SK-N-SH (cell line): ENCODE measurements at places on chromosomes 7 and 10. TPM values are rescaled to one million over a fixed set of nuclear protein-coding genes. Genes with fewer than 3 reads are reported as not detected.

SPDYE3 gene
- polyA plus RNA-seq, result not detected in 2 replicates

ITIH2 gene
- not detected in 2 replicates for polyA plus RNA-seq

- no peak for DNase-seq
These were observed 404.5 kb downstream of the PAXIP1 start for GRCh38 chr7:154598396-154598795.

GRCh38 chr10:66167816-66168215 lies 758.0 kb upstream of the LRRTM3 start:
- DNase-seq, result no peak

SUV39H2 gene
- polyA plus RNA-seq, result 4.6 and 4.9 TPM in 2 replicates

CPVL gene
- 0.16 TPM in 1 of 2 replicates, not detected in the other for polyA plus RNA-seq

LRMDA gene
- 0.37 and 0.95 TPM in 2 replicates for polyA plus RNA-seq

GRCh38 chr7:5339955-5340354 lies 57.2 kb downstream of the SLC29A4 start:
- DNase-seq, result no peak

SLC18A3 gene
- 1.7 TPM in 2 replicates for polyA plus RNA-seq

SNX10 gene
- polyA plus RNA-seq, result 0.02 and 0.13 TPM in 2 replicates

PHYHIPL gene
- polyA plus RNA-seq, result 0.44 and 1.6 TPM in 2 replicates

DNA sequence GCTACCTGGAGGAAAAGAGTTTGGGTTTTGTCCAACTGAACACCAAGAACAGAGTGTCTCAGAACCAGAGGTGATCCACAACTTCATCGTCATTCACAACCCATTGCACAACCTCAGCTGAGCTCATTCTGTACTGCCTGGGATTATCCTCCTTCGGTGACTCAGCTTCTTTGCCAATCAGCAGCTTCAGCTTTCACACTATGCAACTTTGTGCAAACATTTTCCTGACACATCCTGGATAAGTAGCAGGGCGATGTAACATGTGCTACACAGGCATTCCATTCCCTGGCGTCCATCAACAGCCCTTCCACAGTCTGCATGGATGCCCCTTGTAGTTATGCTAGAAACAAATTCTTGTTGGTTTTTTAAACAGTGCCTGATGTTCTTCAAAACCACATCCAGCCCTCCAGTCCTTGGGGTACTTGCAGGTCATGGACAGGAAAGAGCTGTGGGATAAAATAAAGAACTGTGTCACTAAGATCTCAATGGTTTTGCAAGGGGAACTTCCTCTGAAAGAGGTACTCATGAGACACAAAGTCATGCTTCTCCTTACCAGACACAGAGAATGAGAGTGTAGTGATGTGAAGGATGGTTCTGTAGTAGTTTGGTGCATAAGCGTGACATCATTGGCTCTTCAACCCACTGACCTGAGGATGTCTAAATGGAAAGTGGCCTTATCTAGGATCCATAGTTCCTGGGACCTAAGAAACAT lies 478.5 kb downstream of the KIF20B start:
- DNase-seq, result no peak

DNA sequence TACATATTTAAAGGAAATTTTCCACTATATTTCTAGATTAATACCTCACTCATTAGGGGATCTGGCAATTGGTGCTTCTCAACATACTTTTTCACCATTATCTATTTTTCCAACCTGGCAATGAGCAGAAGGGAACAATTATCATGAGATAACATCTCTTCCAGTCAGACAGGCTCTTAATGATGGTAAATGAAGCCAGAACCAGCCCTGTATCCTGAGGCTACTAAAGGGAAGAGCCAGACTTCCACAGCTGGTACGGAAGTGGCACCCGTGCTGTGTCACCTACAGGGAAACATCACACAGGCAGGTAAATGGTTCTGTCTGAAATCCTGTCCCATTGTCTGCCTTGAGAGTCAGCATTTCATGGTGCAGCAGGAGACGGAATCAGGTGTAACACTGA lies 75.9 kb downstream of the ELMO1 start:
- DNase-seq, result peak; percentile 86

- peak; percentile 47 for DNase-seq
These were observed 10.7 kb downstream of the TSPAN14 start for GRCh38 chr10:80464557-80465450.

DNA sequence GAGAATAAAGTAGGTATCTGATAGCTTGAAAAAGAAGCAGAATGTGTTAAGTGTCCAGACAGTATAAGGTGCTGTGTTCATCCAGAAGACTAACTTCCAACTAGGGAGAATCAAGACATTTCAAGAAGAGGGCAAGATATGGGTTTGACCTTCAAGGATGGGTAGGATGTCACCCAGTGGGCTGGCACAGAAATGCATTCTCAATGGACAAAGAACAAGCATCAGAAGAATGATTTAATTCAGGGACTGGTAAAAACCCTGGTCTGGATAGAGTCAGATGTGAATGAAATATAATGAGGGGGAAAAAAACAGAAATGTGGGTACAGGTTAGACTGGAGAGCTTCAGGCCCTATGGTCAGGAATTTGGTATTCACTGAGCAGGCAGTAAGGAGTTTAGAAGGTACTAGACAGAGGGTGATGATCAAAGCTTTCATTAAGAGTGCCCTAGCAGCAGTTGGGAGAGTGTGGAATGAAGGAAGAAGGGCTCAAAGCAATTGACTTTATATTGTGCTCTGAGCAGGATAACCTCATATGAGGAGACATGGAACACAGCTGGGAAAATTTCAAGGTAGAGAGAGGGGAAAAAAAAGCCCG lies 180.7 kb upstream of the ANK3 start:
- no peak for DNase-seq

DNA sequence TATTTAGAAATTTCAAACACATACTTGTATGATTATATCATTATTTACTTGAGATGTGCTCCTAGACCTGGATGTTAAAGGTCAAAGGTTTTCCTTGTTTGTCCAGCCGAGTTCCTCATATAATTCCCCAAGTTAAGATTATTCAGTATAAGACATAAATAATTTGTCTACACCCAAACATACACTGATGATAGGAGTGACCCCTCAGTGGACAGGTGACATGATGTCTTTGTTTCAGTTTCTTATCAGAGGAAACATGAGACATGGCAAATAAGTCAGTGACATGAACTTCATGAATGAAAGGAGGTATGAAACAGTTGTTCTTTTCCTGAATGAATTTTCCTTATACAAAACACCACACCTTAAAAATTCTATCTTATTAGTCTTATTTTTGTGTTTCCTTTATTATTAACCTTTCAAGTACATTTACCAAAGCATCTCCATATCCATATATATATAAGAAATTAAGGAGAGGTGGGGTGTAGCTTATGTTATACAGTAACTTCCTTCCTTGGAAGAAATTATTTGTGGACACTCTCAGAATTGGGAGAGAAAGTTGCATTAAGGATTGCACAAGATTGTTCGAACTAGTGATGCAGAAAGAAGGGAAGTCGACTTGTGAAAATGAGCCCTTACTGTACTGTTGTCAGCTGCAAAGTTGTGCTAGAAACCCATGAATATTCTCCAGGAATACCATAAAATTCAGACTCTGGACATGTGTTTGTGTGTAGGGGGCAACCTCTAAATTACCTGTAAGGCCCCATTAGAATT lies 60.5 kb downstream of the POM121L12 start:
- DNase-seq, result no peak

GRCh38 chr10:129695671-129696070 lies 228.6 kb downstream of the MGMT start:
- DNase-seq, result no peak

DNA sequence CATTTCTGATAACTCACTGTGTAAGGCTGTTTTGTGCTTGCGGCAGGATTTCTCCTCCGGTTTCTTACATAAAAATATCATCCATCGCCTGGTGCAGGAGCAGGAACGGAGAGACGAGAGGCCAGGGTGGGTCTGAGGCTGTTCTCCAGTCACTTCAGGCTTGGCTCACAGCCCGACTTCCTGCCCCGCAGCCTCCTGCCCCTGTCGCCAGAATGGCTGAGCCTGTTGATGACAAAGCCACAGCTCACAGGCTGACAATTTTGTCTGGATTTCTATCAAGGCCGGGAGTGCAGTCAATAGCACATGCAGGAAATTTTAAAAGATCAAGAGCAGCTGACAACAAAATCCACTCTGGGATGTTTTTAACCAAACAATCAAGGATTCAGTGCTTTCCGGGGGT lies 229.7 kb upstream of the ZNF32 start:
- peak; percentile 75 for DNase-seq

SLC25A28 gene
- 23.8 and 34.3 TPM in 2 replicates for polyA plus RNA-seq

GRCh38 chr10:78820007-78820362 lies 248.8 kb upstream of the ZMIZ1 start:
- DNase-seq, result no peak

DNA sequence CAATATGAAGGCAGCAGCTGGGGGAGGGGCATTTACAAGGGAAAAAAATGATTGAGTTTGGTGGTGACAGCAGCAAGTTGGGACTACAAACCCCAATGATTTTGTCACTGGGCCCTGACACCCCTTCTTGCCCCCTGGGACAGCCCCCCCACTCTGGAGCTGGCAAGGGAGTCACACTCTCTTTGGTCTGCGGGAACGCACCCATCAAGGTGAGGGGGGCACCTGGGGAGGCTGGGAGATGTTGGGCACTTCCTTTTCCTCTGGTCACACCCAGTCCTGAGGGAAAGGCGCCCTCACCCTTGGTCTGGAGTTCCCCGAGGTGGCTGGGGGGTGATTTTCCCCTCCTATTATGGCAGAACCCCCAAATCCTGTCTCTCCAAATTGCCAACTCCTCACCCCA lies 24.4 kb downstream of the EPHB4 start:
- DNase-seq, result no peak

- DNase-seq, result no peak
These were observed 120.8 kb upstream of the CDCA7L start for GRCh38 chr7:22066522-22066921.

- DNase-seq, result no peak
These were observed 29.1 kb downstream of the FIGNL1 start for GRCh38 chr7:50421043-50421442.

DNA sequence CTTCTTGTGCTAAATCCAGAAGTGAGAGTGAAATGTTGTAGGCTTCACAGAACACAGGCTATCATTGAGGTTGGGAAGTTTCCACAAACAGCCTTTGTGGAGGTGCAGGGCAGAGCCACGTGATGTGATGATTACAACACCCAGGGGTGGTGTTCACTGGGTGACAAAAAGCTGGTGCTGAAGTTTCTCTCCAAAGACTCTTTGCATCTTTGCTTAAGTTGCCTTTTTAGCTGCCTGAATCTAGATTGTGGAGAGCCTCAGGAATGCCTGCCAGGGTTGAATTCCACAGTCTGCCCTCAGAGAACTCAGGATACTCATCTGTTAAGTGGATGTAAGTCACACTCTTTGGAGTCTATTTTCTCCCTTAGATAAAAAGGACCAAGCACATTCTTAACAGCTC lies 56.3 kb downstream of the PLXNA4 start:
- DNase-seq, result no peak

DNA sequence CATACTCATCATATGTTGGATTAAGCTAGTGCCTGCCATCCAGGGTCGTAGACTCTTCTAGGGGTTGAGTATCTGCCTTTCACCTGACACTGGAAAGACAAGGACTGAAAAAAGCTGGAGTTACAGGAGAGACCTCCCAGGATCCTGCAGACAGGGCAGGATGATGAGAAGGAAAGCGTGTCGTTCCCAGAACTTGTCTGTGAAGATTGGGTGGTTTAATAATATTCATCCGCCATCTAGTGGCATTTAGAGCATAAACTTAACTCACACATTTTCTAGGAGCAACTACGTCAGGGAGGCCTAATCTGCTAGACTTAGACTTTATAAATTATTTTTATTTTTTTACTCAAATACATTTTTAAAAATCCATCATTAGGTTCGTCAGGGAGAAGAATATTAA lies 59.6 kb downstream of the ADRB1 start:
- DNase-seq, result peak; percentile 68

- no peak for DNase-seq
These were observed 4.5 kb upstream of the EEPD1 start for GRCh38 chr7:36148422-36149065.

GRCh38 chr10:119414081-119414611 lies 128.4 kb downstream of the RGS10 start:
- no peak for DNase-seq

GRCh38 chr10:76177936-76178335 lies 746.5 kb downstream of the LRMDA start:
- no peak for DNase-seq
